Right cardiac atrium (tissue), 5 donors: ENCODE measurements at places on chromosomes 5 and 9.

DNA sequence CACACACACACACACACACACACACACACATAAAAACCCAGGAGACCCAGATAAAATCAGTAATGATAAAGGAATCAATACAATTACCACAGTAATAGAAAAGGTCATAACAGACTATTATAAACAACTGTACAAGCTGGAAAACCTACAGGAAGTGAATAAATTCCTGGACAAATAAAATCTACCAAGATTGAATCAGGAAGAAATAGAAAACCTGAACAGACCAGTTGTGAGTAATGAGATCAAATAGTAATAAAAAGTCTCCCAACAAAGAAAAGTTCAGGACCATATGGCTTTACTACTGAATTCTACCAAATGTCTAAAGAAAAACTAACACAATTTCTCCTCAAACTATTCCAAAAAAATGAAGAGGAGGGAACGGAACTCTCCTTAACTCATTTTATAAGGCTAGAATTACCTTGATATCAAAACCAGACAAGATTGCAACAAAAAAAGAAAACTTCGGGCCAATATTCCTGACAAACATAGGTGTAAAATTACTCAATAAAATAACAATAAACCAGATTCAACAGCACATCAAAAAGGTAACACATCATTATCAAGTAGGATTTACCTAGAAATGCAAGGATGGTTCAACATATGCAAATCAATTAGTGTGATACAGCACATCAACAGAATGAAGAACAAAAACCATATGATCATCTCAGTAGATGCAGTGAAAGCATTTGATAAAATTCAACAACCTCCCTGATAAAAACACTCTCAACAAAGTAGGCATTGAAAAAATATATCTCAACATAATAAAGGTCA lies 325.2 kb upstream of the POU5F2 start:
- no peak for DNase-seq

DNA sequence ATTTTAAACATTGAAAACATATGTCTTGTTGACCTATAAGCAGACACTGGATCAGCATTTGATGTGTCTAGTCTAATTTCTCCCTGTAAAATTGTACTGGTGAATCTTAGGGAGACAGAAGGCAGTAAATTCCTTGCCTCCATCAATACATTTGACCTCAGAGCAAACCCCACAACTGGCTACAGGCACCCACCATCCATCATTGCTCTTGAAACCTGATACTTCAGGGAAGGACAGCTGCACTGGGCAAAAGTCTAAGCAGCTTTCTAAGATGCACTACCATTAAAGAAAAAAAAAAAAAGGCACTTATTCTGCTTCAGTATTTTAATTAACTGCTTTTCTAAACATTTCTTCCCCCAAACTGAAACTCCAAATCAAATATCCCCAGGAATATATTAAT lies 1051.3 kb upstream of the DMAC1 start:
- no peak for DNase-seq

DNA sequence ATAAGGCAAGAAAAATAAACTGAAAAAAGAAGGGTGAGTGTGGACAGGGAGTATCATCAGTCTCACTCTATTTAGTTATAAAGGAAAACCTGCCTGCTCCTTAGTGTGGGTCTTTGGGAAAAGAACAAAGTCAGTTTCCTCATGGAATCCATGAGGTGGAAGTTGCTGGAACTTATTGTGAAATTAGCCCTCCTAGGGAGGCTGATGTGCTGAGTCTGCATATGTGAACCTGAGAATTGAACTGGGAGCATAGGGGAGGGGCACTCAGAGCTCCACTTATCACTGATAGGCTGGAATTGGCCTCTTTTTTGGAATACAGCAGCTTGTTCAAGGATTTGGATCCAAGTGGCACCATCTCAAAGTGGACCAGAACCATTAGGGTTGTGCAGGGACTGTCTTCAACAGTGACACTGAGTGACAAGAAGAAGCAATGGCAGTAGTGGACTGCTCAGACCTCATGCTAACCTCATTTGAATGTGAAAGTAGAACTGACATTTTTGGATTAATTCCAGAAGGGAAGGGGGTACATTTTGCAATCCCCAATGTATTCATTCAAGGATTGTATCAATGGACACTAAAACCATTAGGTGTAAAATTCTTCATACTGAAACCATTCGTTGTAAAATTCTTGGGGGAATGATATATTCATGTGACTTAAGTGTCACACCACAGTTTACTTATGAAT lies 103.6 kb upstream of the KLF9 start:
- no peak for DNase-seq

- DNase-seq = no peak
These were observed 49.4 kb upstream of the LRRC19 start for GRCh38 chr9:27054841-27055240.

DNA sequence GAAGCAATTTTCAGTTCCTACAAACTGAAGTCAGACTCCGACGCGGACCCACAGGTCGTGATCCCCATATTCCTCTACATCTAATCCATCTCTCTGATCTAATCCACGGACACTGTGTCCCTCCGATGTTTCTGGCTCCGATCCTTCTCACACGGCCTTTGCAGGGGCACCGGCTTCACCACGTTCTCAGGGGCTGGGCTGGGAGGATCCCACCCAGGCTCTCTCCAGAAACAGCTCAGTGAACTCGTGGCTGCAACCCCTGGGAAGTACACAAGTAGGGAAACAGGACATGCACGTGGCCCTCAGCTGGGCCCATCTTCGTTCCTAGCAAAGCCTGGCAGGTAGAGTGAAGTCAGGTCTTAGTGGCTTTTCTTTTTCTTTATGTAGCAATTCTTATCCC lies 49.1 kb upstream of the OLFM1 start:
- no peak for DNase-seq

GRCh38 chr5:138874771-138875551 lies at the start of gene LRRTM2:
Gene LRRTM2 (minus strand): TSS chr5:138875335. CDS start chr5:138874911, 424 bp downstream.
- no peak for DNase-seq

- no peak for DNase-seq
These were observed 45.2 kb upstream of the IL6ST start for GRCh38 chr5:56039985-56040384.

DNA sequence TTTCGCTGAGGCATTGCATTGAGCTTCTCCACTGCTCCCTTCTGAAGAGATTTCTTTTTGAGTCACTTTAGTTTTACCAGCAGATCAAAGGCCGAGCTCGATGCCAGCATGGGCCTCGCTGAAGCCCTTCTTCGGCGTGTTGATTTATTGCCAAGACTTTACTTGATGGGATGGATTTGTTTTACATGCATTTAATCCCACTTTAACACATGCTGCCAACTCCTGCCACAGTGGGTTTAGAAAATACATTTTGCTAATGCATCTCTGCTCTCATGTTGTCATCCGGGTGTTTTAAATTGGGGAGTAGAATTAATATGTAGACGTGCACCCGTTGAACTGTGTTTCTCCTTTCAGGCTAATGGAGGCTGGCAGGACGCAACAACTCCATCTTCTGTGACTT lies 218.3 kb downstream of the PBX3 start:
- DNase-seq = no peak

- DNase-seq = no peak
These were observed at the start of gene SLC25A48 for GRCh38 chr5:135834639-135835529. Gene SLC25A48 (plus strand): TSS chr5:135834663. CDS start chr5:135834848, 185 bp downstream.

DNA sequence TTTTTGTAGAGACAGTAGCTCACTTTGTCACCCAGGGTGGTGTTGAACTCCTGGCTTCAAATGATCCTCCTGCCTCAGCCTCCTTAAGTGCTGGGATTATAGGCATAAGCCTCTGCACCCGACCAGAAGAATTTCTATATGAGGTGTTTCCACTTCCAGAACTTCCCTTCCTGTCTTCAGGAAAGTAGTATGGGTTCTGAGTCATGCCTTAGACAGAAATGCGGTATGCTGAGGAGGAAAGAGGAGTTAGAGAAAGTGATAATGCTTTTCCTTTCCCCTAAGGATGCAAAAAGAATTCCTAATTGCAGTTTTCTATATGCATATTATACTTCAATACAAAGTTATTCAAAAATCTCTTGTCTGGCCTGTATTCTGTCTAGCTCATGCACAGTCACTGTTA lies 16.4 kb upstream of the ADAMTSL1 start:
- no peak for DNase-seq
